Cardiac atrium fibroblast (primary cell): ENCODE measurements at places on chromosomes 2 and 18. TPM values are rescaled to one million over a fixed set of nuclear protein-coding genes. Genes with fewer than 3 reads are reported as not detected.

Gene STAM2
- 22.0 and 27.4 TPM in 2 replicates for total RNA-seq

Gene MC4R
- total RNA-seq: not detected in 2 replicates

Gene BCL2
- total RNA-seq: 1.8 and 1.9 TPM in 2 replicates

Gene ARMC9
- 14.1 and 17.3 TPM in 2 replicates for total RNA-seq

Gene PRPF40A
- total RNA-seq: 54.8 and 60.8 TPM in 2 replicates

Gene PLEK
- not detected in 2 replicates for total RNA-seq

Gene SCRN3
- total RNA-seq: 25.1 and 29.5 TPM in 2 replicates

Gene MYCN
- 0.65 TPM in 1 of 2 replicates, not detected in the other for total RNA-seq

Gene EN1
- not detected in 2 replicates for total RNA-seq

Gene NTSR2
- total RNA-seq: not detected in 2 replicates

Gene DNAJC5G
- total RNA-seq: not detected in 2 replicates

Gene GALNT3
- not detected in 2 replicates for total RNA-seq

Gene SLC23A3
- total RNA-seq: 0.16 TPM in 1 of 2 replicates, not detected in the other

Gene CEBPZOS
- 15.2 and 20.4 TPM in 2 replicates for total RNA-seq

Gene DUSP11
- 26.6 and 30.5 TPM in 2 replicates for total RNA-seq

Gene CBLN2
- not detected in 2 replicates for total RNA-seq

Gene GRB14
- 1.1 and 3.6 TPM in 2 replicates for total RNA-seq

Gene IL1B
- 0.72 and 8.4 TPM in 2 replicates for total RNA-seq

Gene TYMS
- total RNA-seq: 13.7 and 19.1 TPM in 2 replicates

Gene SEMA4F
- total RNA-seq: 7.0 and 9.9 TPM in 2 replicates

Gene CFAP221
- total RNA-seq: 0.16 TPM in 1 of 2 replicates, not detected in the other

Gene COL6A3
- 1,547 and 1,558 TPM in 2 replicates for total RNA-seq
